Fibroblast of skin of right biceps (primary cell): ENCODE measurements at places on chromosomes 3 and 15.

DNA sequence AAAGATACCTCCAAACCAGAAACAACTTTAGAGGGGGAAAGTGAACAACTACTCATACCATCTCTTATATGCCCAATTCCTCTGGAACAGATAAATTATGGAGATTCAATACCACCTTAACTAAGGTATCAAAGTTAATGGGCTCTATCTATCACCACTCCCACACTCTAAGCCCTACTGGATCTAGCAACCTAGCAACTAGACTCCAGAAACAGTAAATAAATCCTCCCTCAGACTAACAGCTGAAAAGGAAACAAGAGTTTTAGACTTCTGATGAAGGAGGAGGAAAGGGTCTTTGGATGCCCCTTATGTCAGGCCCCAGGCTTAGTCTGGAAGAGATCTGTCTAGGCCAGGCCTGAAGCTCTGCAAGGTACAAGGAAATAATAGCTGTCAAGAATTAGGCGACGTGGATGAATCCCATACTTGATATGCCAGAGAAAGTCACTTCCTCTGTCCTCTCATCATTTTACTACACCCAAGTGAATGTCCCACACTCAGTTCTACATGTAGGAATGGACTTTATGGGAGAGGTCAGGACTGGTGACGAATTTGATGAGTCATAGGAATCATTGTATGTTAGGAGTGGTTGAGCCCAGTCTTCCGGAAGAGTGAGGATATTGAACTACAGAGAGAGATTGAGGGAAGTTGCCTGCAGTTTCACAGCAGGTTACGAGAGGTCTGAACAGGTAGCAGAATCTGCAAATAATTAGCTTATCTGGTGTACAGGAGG is 113.8 kb downstream of the AKAP13 start:
- DNase-seq: peak; percentile 68

GRCh38 chr3:116966649-116967048 is 257.1 kb downstream of the TUSC7 start:
- no peak for DNase-seq

DNA sequence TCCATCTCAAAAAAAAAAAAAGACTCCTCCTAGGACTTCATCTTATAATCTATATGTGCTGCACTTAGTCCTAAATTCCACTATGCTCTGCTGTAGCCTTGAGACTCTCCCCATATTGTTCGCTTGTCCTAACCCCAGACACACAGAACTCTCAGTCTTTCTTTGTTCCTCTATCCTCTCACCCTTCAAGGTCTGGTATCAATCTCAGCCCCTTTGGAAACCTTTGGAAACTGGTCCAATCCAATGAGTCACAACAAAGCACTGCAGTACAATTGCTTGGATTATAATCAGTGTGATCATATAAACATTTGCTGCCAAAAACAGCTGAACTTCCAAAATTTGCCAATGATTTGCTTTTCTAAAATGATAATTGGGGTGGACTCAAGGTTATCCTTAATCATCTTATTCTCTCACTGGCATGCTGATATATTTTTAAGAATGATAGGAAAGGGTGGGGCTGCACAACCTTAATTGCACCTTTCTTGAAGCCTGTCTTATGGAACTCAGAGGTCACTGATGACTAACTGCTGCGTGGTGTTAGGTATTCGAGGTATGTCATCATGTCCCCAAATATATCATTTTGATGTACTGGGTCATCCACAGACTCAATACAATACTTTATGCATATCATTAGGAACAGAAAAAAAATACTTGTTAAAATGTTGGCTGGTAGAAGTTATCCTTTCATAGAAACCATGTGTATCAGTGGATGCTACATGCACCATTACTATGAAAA is 756.7 kb downstream of the NR2F2 start:
- DNase-seq: no peak

GRCh38 chr3:150746791-150747590 is 16.0 kb downstream of the SIAH2 start:
- DNase-seq: no peak

DNA sequence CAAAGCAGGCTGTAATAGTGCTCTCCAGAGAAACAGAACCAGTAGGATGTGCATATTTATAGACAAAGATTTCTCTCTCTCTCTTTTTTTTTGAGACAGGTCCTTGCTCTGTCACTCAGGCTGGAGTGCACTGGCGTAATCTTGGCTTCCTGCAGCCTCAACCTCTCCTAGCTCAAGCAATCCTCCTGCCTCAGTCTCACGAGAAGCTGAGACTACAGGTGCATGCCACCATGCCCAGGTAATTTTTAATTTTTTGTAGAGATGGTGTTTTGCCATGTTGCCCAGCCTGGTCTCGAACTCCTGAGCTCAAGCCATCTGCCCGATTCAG is 67.1 kb upstream of the CHD2 start:
- no peak for DNase-seq

GRCh38 chr3:52524752-52525679 is 8.6 kb downstream of the NT5DC2 start:
- DNase-seq: no peak

DNA sequence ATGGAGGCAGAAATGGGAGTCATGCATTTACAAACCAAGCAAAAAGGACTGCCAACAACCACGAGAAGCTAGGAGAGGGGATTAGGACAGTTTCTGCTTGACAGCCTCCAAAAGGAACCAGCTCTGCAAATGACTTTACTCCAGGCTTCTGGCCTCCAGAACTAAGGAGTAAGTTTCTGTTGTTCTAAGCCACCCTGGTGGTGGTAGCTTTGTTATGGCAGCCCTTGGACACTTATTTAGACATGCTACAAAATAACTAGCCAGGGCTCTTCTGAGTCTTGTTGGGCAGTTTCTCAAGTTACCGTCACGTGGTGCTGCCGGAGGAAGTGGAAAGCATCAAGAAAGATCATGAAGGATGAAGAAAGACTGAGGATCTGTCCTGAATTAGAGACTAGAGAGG is 386.5 kb downstream of the LRTM1 start:
- no peak for DNase-seq

- no peak for DNase-seq
These were observed 55.9 kb upstream of the MEF2A start for GRCh38 chr15:99509686-99510461.

DNA sequence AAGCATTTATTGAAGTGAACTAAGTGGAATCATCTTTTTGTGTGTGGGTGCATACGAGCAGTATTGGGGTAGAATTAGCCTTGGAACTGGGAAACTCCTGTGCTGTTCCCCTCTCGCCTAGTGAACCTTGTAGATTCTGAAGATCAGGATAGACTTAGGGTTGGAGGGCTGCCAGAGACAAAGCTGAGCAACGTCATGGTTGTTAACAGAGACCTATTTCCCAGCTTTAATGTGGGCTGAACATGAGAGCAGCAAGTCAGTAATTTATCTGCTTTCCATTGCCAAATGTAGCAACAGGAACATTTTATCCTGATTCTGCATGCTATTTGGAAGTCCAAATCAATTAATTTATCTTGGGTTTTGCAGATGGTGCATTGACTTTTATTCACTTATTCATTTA is 246.6 kb downstream of the IL20RB start:
- DNase-seq: no peak
